ENCODE measurements at places on chromosomes 3 and 15.

DNA sequence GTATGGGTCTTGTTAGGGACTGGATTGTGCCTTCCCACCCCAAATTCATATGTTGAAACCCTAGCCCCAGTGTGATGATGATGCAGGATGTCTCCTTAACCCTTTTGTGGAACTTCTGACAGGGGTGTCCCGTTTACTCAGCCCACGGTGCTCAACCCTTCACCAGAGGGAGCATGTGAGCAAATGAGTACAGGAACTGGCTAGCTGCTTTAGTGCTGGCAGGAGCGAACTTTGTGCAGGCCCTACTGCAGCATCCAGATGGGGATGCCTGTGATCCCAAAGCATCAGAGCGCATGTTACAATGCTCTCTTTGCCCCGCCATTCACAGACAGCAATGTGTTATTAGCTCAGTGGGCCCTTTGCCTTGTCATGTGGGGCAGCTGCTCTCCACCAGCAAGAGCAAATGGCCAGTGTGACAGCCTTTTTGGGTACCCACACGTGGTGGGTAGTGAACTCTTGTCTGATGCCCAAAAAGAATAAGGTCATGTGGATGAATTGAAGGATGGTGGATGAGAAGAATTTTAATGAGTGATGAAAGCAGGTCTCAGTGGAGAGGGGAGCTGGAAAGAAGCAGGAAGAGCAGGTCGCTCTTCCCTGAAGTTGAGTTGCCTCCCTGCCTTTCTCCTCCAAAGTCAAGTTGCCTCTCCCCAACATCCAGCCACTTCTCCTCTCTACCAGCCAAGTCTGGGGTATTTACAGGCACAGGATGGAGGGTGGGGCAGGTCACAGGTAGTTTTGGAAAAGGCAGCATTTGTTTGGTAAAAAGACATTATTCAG is 63.3 kb upstream of the STRIT1 start:
- DNase-seq: no peak

DNA sequence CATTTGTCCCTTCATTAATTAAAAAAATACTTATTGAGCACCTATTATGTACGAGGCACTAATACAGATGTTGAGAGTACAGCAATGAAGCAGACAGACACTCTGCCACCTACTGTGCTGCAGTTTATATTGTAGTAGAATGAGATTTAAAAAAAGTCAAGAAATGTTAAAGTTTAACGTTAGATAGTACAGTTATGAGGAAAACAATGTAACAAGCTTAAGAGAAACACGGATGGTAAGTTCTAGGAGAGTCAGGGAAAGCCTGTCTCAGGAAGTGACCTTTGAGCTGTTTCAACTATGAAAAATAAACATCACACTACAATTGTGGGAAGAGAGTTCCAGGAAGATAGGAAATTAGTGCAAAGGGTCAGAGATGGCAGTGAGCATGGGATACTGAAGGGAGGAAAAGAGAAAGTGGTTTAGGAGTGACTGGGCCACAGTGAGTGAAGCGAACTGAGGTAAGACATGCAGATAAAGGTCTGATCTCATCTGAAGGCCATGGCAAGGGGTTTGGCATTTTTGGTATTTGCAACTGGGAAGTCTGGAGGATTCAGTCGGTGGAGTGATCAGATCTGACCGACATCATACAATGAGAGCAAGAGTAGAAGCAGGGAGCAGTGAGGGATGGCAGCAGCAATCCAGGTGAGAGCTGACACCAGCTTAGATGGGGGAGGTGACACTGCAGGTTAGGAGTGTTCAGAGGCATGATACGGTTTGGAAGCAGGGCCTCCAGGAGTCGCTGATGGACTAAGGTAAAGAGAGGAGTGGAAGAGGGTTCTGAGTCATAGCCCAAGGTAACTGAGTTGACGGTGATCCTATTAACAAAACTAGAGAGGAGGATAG is 28.5 kb downstream of the PLSCR4 start:
- DNase-seq: peak; percentile 55

DNA sequence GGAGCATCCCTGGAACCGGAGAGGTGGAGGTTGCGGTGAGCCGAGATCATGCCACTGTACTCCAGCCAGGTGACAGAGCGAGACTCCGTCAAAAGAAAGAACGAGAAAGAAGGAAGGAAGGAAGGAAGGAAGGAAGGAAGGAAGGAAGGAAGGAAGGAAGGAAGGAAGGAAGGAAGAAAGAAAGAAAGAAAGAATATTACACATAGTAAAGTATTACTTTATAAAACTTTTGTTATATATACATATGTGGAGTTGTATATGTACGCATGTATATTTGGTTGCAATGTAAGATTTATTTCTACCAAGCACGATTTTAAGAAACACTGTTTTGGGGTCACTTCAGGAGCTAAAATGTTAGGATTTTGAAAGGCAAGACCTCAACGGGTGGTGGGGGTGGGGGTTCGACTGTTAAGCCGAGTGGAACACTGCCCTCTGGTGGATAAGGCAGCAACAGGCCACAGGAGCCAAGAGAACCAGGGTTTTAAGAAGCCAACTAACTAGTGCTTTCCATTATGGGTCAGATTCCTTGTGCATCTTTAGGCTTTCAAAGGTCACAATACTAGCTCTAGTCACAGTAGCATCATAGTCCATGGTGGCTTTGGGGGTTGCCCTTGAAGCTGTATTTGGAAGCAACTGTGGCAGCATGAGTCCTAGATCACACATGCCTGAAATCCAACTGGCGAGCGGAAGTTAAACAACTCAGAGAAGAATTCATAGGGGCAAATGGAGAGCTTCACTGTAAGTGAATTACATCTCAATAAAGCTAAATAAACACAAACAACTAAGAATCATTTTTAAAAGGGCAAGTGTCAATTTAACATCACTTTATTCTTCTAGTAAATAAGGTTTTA is 22.5 kb downstream of the GLB1 start:
- peak; percentile 81 for DNase-seq

- DNase-seq: peak; percentile 81
These were observed 36.0 kb downstream of the TM2D3 start for GRCh38 chr15:101615986-101616848.

DNA sequence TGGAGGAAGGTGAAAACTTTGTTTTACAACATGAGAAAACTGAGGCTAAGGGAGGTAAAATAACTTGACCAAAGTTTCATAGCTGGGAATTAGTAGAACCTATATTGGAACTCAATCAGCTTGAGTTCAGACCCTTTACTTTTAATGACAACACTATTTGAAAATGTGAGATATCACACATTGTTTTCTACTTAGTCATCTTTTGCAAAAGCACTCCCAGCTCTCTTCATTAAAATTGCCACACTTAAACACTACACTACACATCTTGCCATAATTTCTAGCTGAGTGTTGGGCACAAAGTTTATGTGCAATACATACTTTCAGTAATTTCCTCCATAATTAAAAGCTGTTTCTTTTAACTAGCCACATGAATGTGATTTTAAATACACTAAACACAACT is 230.4 kb upstream of the DCBLD2 start:
- DNase-seq: peak; percentile 59

GRCh38 chr15:73748730-73749129 is 4.4 kb downstream of the INSYN1 start:
- no peak for DNase-seq

Measured in cardiac fibroblast (primary cell).